GM04504 (cell line): ENCODE measurements at places on chromosomes 11 and 22.

DNA sequence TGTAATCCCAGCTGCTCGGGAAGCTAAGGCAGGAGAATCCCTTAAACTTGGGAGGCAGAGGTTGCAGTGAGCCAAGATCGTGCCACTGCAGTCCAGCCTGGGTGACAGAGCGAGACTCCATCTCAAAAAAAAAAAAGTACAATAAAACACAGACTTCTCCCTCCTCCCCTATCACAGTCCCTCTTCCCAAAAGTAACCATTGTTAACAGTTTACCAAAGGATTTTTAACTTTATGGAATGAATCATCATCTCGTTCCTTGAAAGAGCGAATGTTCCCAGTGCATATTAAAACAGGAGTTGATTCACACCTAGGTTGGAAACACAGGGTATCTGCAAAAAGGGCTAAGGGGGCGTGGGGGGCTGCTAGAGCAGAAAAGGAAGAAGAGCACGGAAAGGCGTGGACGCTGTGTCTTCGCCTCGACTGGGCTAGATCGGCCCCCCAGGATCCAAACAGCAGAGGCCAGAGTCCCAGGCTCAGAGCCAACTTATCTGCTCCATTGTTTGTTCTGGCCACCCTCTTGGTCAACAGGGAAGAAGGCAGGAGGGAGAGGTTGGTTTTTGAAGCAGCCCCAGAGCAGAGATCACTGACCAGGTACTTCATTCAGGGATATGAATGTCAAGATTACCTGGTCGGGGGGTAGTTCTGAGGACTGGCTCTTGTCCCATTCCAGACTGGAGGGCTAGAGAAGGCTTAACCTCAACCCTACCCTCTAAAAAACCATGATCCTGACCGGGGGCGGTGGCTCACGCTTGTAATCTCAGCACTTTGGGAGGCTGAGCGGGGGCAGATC, 2.1 kb upstream of the AHNAK start:
- no peak for DNase-seq

DNA sequence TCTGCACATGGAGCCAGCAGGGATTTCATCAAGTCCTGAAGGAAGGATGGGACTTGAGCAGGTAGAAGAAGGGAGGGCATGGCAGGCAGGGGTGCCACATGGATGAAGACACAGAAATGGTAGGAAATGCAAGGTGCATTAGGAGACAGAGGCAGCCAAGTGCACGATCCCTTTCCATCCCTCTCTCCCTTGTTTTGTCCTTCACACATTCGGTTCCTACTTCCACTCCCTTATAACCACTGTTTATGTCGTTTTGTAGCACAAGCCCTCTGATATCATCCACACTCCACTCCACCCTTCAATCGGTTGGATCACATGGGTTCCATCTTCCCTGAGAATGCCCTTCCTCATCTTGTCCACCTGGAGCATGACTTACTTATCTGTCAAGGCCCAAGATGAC, 35.2 kb downstream of the IFT27 start:
- DNase-seq: no peak

- no peak for DNase-seq
These were observed 236.1 kb upstream of the CADM1 start for GRCh38 chr11:115740324-115740723.

DNA sequence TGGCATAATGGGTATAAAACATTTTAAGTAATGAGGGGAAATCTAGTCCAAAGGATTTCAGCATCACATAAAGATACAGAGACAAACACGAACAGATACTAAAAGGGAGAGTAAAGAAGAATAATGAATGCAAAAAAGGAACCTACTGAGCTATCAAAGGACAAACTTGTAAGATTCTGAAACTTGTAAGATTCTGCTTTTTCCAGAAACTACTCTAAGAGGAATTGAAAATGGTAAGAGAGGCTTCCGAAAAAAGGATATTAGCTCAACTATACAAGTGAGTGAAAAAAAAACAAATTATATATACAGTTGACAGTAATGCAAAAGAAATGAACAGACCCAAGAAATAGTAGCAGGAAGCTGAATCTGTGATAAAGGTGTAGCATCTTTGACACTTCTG, 37.7 kb downstream of the POLD3 start:
- DNase-seq: no peak

DNA sequence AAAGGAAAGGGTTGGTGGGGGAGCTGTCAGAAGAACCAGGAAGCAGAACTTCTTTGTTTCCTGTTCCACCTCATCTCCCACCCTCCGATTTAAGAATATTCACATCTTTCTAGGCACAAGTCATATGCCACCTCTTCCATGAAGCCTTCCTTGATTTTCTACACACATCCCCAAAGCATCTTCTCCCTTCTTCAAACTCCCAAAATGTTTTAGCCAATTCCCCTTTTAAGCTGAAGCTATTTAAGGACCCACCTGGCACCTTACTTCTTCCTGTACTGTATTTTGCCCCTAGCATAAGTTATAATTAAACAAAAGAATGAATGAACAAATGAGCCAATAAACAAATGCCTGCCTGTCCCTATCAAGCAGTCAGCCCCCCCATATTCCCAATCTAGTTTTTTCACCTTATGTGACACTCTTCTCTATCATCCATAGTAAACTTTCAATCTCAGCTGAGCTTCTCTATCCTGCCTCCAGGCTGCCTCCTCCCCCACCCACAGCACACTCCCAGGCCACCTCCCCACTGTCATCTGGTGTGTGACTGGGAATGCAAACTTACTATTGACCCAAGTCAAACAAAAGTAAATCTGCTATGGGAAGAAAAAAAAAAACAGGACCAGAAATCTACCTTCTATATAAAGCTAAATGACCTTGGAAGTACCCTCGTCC, 3.9 kb downstream of the TNKS1BP1 start:
- DNase-seq: no peak

GRCh38 chr11:26048271-26048670, 283.7 kb upstream of the ANO3 start:
- no peak for DNase-seq

GRCh38 chr11:120899720-120900119, 124.2 kb upstream of the TBCEL start:
- DNase-seq: no peak

DNA sequence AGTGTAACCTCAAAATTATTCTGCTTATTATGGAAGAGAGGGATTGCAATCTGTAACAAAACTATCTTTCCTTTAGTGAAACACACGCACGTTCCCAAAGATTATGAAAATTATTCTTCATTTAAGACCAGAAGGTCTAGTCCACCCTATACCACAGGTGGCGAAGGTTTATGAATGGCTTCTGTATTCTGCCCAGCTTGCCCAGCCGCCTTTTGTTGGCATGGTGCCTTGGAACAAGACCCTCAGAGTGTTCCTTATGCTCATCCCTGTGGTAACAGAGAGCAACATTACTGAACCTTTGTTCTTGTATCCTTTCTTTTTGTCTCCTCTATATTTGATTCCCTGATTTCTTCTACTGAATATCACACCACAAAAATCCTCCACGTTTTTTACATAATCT, 116.4 kb downstream of the FAR1 start:
- DNase-seq: no peak

- no peak for DNase-seq
These were observed 11.7 kb downstream of the NRXN2 start for GRCh38 chr11:64711138-64711955.

DNA sequence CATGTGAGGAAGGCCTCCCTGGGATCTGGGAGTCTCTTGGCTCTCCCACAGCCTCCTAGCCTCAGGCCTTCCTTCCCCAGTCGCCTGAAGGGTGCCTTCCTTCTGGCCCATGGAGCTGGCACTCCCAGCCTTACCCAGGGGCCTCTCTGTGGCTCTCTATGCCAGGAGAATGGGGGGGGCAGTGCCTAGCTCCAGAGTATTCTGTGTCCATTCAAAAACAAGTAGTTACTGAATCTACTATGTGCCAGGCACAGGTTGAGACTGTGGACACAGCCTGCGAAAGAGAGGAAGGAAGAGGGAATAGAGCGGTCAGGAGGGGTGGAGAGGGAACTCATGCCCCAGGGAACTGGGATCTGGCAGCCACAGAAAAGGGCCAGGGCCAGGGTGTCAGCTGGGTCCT, 2.7 kb upstream of the PLA2G3 start:
- DNase-seq: no peak

GRCh38 chr11:48025984-48026340, 45.6 kb downstream of the PTPRJ start:
- DNase-seq: no peak

- DNase-seq: no peak
These were observed 4.9 kb downstream of the MSANTD4 start for GRCh38 chr11:106017093-106017492.

DNA sequence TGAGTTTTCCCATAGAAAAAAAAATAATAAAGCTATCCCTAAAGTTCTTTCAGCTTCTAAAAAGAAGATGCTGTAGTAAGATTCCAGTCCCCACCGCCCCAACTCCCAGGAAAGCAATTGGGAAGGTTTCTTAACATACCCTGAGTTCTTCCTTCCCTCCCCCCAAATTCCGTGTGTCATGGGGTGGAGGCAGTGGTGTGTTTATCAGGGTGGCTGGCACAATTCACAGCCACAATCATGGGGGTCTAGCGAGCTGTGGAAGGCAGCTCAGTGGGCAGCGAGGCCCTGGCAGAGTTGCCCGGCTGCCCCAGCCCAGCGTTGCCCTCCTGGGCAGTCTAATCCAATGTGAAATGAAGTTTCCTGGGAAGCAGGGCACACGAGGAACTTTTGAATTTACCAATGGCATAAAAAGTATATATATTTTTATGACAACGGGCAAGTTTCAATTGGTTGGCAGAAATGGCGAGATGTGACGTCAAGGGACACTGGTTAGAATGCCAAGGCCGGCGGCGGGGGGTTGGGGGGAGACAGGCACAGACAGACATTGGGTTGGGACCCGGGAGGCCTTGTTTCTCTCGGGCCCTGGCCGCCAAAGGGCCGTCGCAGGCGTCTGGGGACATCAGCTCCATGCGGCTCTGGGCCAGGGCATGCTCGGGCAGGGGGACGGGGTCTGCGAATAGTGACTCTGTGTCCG, 80.7 kb upstream of the PPARA start:
- DNase-seq: peak; percentile 87

- DNase-seq: peak; percentile 85
These were observed 52.0 kb downstream of the KCNJ1 start for GRCh38 chr11:128814856-128815705.

DNA sequence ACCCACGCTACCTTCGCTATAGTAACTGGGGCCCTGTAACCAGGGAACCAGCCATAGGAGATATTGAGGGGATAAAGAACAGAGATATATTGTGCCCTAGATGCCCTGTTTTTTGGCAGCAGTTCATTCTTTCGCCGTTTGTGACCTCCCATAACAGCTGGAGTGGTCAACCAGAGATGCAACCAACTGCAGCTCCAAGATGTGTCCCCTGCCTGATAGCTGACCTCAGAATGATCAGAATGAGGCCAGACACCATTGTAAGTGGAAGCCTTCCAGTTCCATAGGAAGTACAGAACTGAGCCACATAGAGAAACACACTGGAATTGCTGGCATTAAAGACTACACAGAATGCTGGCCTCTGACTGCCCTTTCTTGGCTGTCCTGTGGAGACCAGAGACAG, 39.2 kb downstream of the P4HA3 start:
- DNase-seq: no peak

GRCh38 chr11:1827095-1827813, 7.5 kb upstream of the SYT8 start:
- peak; percentile 46 for DNase-seq

DNA sequence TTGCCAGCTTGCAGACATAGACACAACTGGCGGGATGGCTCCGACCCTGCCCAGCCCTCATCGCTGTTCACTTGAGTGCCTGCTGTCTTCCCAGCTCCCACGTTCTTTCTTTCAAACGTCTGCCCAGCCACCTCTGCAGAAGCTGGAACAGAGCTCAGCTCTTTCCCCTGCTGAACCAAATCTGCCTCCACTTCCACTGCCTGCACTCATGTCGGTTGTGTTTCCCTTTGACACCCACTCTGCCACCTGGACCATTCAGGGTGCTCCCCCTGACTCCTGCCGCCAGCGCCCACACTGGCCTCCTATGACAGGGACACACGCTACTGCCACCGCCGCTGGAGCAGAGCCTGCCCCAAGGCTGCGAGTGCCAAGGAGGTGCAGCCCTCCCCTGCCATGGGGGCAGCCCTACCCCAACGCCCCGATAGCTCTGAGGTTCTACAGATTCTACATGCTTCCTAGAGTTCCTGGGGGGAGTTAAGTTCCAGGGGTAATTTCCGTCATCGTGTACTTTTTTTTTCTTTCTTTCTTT, 37.9 kb downstream of the TST start:
- no peak for DNase-seq

DNA sequence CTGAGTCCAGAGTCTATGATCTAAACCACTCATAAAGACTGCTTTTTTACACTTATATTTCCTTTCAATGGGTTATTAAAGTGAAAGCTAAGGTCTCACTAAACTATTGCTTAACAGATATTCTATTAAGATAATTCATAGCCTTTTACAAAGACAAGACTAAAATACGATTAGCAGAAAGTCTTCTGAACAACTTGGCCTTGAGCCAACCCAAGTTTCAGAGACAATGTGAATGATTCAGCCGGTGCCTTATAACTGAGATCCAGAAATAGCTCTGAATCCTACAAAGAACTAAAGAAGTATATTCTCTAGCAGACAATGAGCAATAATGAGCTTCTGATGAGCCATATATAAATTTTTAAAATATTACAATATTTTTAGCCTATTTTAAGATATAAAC, 41.5 kb upstream of the CARD18 start:
- DNase-seq: no peak

DNA sequence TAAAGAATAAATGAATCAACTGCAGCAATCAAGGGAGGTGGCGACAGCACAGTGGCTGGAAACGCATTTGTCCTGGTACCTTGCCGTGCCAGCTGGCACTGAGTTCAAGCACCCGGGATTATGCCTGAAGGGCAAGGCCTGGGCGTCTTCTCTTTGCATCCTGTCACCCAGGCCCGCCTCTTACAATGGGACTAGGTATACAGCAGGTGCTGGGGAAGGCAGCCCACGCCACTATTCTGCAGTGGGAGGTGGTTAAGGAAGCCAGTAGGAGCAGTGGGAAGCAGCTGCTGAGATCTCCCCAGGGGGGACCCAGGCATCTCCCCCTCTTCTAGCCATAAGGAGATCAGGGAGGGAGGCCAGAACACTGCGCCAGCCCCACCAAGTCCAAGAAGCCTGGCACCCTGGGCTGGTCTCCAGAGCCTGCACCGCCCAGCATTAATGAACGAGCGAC, 15.3 kb upstream of the BAIAP2L2 start:
- no peak for DNase-seq

DNA sequence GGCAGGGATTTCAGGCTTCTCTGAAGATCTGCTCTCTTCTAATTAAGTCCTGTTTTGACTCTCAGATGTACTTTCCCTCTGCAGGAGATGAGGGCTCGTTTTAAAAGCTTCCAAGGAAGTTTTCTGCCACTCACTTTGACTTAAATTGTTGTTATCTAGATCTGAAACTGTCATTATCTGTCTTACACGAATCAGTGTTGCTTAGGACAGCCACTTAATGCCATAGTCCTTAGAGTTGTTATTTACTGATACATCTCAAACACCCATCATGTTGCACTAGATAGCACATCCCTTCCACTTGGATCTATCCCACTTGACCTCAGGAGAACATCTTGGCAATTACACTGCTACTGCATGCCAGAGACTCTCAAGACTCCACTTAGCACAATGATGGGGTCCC, 86.9 kb upstream of the FAT3 start:
- DNase-seq: no peak

GRCh38 chr11:83521647-83522596, 235.8 kb upstream of the CCDC90B start:
- DNase-seq: peak; percentile 13

GRCh38 chr11:132539590-132540368, 992.5 kb downstream of the OPCML start:
- DNase-seq: no peak
